ENCODE measurements at places on chromosomes 11 and 22.
A peak's percentile ranks its signal among the peaks of the same experiment; 100 is the strongest.

GRCh38 chr11:116282481-116282880 lies 490.3 kb downstream of the BUD13 start:
- DNase-seq, result no peak

DNA sequence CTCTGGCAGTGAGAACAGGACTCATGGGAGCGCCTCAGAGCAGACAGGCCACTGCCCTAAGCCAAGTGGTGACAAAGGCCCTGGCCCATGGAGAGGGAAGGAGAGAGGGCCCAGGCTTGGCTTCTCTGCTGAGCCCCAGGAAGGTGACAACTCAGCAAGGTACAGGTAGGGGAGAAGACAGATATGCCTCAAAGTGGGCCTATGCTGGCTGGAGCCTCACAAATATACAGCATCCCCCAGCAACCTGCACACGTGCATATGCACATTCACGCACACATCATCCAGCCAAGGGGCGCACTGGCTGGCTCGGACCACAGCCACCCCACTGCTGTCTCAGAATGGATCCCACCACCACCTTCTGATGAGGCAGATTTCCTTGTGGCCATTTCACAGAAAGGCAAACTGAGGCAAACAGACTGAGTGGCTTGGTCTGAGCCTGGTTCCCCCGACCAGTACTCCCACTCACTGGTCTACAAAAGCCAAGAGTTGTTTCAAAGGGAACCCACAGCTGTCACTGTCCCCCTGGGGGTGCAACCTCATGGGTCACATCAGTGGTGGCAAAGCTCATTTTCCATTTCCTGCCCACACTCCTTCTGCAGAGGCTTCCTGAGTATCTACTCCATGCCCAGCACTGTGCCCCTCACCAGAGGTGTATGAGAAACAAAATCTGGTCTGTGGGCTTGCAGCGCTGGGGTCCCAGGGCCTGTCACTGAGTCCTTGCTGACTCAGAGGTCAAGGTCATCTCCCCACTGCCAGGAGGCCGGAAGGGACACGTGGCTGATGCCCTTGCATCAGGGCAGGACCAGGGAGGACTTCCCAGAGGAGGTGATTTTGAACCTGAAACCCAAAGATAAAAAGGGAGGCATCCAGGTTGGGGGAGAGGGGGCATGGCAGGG lies 67.3 kb upstream of the PRR5 start:
- no peak for DNase-seq

GRCh38 chr11:1746956-1747752 lies 3.2 kb downstream of the IFITM10 start:
- no peak for DNase-seq

- no peak for DNase-seq
Measured at GRCh38 chr22:20102203-20102780, 13.6 kb upstream of the RANBP1 start.

- DNase-seq, result no peak
Measured at GRCh38 chr22:21819183-21819770, 48.2 kb downstream of the MAPK1 start.

DNA sequence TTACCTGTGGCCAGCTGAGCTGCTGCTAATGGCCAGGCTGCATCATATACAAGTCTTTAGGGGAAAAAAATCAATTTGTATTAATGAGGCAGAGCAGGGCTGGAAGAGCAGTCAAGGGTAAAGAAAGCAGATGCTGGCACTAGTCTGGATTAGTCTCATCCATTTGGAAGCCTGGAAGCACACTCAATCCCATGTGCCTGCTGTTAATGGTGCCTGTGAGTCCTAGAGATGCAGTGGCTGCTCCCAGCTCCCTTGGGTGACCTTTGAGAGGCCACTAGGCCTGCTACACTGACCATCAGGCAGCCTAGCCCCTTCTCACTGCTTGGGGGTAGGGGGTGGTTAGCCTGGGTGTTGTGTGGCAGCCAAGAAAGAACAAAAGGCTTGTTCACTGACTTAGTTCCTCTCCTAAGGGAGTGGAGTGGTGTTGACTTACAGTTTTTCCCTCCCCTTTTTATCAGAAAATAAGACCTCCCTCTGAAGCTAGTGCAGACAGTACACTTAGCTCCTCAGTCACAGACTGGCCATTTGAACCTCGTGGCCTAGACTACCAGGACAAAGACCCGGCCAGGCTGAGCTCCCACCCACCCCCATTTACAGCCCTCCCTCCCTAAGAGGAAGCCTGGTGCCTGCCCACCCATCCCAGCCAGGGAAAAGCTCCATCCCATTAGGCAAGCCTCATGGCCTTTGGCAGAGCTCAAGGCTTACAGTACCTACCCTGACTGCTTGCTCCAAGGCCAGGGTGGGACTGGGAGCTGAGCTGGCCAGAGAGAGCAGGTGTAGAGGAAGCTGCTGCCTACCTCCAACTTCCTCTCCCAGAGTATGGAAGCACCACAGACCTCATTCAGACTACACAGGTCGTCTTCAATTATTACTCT lies 7.8 kb downstream of the PIK3IP1 start:
- DNase-seq, result no peak

- DNase-seq, result peak; percentile 57
Measured at GRCh38 chr11:28049338-28050216, 58.4 kb downstream of the KIF18A start.

DNA sequence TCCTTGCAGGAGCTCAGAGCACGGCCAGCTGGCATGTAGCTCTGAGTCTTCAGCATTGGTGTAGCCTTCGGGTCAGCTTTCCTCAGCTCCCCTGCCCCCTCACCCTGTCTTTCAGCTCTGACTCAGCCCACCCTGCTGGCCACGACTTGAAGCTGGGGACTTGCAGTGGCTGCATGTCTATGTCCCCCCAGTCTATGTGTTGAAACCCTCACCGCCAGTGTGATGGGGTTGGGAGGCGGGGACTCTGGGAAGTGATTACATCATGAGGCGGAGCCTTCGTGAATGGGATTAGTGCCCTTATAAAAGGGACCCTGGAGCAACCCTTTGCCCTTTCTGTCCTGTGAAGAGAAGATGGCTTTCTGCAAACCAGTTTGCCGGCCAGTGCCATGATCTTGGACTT lies 111.1 kb downstream of the CTTN start:
- no peak for DNase-seq

DNA sequence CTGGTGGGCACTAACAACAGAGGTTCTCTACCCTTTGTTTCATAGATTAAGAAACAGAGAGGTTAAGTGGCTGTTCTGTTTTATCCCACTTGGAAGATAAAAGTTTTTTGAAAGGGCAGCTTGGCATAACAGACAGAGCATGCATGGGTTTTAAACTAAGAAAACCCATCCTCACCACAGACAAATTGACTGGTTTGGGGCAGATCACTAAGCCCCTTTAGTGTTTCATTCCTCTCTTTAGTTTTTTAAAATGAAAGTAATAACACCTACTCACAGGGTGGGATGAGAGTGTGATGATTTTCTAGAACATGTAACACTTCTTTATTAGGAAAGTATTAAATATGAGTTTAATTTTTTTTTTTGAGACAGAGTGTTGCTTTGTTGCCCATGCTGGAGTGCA lies 12.3 kb upstream of the RRAS2 start:
- DNase-seq, result no peak

GRCh38 chr11:44957776-44958564 lies 7.3 kb upstream of the TP53I11 start:
- DNase-seq, result no peak

DNA sequence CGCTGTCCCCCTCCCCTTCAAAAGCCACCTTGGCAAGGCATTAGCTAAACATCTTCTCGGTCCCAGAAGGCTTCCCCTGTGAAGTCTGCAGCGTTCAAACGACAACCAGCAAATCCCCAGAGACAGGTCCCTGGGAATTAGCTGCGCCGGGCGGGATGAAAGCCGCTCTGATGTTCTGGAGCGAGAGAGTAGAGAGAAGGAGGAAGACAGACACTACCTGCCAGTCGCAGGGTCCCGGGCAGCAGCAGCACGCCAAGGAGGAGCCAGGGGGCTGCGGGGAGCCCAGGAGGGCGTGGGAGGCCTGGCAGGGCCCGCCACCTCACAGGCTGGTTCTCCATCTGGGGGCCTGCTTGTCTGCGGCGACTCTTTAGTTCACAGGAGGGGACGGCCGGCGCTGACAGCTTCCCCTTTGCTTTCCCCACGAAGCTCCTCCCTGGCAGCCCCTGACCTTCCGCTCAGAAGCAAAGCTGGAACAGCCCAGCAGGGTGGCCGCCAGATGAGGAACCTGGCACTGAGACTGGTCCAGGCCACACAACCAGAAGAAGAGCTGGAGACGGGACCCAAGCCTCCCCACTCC lies at the start of gene NFAM1:
Gene NFAM1 (minus strand): TSS at position 384 of the 577 bp plus-strand sequence. CDS start 46 bp downstream, at position 338.
- no peak for DNase-seq

GRCh38 chr22:39597236-39597869 lies 26.8 kb downstream of the CACNA1I start:
- DNase-seq, result no peak

DNA sequence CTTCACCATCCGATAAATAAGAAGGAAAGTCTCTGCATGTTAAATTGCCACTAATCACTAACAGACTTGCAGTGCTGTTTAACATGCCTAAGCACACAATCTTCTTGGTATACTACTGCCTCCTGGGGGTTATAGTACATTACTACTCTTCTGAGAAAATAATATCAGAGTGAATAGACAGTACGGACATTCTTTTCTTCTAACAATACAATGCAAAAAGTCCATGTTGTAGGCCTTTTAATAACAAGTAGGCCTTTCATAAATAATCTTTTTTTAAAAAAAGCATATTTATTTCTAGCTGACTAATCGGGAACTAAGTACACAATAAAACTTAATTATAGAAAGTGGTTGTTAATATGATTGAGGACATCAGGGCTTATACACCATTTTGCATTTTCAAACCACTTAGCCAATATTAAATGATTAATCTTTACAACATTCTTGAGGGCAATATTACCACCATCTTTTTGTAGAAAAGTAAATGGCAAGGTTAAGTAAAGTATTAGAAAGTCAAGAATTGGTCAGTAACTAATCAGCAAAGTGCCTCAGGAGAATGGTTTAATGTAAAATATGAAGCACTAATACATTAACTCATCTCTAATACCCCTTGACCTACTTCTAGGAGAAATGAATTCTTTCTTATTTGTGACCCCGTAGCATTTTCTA lies 84.7 kb downstream of the TTC28 start:
- DNase-seq, result peak; percentile 59

DNA sequence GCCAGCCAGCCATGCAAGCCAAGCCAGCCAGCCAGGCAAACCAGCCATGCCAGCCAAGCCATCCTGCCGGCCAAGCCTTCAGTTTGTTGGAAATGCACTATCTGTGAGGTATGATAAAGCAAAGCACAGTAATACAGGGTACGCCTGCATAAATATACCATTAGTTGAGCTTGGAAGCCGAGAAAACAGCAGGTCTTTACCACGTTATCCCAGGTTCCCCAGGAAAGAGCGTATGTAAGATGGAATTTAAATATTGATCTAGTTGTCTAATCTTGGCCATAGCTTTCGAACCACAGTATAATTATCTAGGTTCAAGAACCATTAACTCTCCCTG lies 24.2 kb downstream of the CCT8L2 start:
- DNase-seq, result no peak

DNA sequence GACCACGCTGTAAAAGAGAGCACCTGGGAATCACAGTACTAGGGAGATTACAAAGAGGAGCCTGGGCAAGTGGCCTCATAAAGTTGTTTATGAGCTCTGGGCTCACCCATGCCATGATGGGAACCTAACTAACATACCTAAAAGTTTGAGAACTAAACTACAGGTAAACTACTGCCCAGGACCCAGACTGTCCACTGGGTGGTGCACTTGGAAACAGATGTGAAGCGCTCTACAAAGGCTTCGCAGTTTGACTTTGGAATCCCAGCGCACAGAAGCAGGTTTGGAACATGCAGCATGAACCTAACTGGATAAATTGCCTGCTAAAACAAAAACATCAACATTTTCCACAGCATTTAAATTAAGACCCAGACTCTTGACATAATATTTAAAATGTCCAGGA lies 418.6 kb downstream of the FAM181B start:
- no peak for DNase-seq

DNA sequence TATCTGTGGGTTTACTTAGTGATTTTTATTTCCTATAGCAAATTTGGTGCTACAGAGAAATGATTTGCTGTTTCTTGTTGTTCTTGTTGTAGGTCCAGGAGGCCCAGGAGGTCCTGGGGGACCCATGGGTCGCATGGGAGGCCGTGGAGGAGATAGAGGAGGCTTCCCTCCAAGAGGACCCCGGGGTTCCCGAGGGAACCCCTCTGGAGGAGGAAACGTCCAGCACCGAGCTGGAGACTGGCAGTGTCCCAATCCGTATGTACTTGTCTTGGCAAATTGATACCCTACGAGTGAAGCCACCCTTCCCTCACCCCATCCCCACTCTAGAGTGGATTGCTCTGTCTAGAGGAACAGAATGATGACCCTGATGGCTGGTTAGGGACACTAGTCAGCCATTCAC lies 7.8 kb upstream of the GAS2L1 start:
- no peak for DNase-seq

DNA sequence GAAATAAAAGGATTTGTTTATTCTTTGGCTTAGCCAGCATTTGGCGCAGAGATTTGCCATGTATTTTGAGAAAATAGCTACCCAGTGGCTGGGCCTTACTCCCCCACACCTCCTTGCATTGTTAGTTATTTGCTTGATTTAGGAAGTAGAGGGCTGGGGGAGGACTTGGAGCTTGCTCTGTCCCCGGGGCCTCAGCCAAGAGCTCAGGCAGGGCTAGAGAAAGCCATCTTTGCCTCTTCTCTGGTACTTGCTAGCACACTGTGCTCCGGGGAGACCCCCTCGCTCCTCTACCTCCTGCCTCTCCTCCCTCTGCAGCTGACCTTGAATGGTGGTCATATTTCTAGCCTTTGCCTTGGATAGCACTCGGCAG lies 93.0 kb downstream of the SCN3B start:
- DNase-seq, result no peak

GRCh38 chr11:116420030-116420429 lies 352.8 kb downstream of the BUD13 start:
- DNase-seq, result no peak

DNA sequence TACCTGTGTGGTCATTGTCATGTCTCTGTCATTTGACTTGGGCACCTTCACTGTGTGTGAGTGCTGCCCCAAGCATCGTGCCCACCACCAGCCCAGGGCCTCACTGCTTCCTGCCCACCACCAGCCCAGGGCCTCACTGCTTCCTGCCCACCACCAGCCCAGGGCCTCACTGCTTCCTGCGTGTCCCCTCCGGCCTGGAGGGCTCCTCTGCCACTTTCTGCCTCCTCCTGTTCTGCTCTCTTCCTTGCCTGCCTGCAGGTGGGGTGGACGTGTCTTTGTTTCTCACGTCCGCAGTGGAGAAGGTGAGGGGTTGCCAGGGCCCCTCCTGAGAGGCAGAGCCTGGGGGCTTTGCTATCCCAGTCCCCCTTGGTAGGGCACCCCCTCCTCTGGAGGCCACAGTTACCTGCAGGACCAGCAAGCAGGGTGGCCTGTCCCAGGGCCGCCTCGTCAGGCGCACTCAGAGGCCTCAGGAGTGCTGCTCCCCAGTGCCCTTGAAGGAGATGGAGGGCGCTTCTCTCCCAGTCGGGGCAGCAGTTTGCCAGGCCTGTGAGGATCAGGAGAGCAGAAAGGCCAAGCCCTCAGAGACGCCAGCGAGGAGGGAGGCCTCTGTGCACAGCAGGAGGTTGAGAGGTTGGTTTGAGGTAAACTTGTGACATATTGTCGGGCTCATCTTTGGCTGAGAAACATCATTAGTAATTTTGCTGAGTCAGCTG lies 290.7 kb downstream of the TBC1D22A start:
- DNase-seq, result no peak

All from fibroblast of skin of left biceps (primary cell).